ENCODE measurements at places on chromosomes 2 and 18. TPM values are rescaled to one million over a fixed set of nuclear protein-coding genes. Genes with fewer than 3 reads are reported as not detected.

- no peak for ATAC-seq
Measured at GRCh38 chr2:127201452-127201851, 18.6 kb downstream of the CYP27C1 start.

DNA sequence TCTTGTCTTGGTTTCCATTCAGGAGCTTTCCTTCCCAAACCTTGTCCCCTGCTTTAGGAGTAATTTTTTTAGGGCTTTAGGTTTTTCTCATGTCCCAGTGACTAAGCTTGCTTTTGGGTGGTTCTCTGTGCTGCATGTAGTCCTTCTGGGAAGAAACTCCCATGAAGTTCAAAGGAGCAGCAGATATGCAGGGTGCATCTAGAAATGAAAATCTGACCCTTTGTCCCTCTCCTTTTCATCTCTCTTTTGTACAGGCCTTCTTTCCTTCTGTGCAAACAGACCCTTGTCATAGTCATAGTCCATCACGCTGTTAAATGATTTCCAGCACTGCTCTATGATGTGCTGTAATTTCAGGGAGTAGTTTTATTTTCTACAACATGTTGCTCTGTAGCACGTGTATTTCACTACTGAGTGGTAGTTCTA is 20.4 kb downstream of the FMNL2 start:
- peak; percentile 28 for ATAC-seq

- ATAC-seq: no peak
Measured at GRCh38 chr2:136127356-136127755, 9.4 kb upstream of the CXCR4 start.

DNA sequence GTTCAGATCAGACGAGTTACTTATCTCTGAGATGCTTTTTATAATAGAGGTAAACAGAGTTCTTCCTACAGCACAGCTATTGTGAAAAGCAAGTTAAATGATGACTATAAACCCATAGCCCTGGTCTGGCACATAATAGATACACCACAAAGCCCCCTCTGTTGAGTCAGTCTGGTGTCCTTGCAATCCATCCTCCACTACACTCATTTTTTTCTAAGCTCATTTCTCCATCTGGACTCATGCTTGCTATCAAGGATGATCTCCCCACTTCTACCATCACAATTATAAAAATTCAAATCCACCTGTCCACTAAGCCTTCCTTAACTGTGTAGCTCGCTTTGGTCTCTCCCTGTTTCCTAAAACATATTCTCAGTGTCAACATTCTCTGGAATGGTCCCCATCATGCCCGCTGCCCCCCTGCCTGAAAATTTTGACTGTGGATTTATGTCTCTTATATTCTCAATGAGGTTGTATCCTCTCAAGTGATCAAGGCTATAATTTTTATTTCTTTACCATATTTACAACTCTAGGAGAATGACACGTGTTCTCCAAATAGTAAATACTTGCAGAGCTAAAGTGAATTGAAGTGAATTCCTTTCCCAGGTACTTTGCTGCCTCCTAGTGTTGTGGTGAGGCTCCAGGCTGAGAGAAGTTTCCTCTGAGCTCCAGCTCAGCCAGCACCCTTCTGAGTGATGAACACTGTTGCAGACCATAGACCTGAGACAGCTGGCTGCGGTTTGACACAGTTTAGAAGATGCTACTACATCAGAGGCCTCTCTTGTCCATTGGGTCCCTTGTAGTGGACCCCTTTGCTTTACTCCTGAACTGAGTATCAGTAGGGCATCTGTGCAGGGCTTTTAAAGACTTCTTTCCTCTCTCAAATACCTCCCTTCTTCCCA is 108.7 kb downstream of the DPP10 start:
- ATAC-seq: peak; percentile 68

DNA sequence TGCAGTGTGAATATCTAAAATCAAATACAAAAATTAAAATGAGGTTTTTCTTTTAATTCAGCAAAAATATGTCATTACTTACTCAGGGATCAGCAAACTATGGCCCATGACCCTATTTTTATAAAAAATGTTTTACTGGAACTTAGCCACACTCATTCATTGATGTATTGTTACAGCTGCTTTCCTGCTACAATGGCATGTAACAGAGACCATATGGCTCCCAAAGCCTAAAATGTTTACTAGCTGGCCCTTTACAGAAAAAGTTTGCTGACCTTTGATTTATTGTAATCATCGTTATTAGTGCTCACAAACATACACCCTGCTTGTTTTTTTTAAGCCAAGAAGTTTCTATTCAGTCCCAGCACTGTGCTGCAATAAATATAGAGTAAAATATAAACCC is 120.3 kb downstream of the PLA2R1 start:
- ATAC-seq: no peak

DNA sequence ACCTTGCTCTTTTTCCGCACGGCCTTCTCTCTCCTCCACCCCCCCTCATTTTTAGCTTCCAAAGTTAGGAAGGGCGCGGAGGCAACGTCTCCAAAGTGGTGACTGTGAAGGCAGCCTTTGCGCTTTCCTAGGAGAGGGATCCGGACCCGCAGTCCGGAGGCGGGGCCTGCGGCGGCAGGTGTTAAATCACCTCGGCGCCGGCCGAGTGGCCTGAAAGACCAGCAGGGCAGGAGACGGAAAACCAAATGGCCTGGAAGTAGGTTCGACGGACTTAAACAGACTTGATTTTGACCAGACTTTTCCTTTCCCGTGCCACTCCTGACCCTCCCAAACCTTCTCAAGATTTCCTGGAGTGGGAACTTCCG is 615 bp downstream of the GORASP2 start:
- peak; percentile 31 for ATAC-seq

- ATAC-seq: no peak
Measured at GRCh38 chr18:25392192-25392591, 40.2 kb upstream of the ZNF521 start.

GRCh38 chr2:24720310-24720709 is 72.9 kb downstream of the PTRHD1 start:
- no peak for ATAC-seq

DNA sequence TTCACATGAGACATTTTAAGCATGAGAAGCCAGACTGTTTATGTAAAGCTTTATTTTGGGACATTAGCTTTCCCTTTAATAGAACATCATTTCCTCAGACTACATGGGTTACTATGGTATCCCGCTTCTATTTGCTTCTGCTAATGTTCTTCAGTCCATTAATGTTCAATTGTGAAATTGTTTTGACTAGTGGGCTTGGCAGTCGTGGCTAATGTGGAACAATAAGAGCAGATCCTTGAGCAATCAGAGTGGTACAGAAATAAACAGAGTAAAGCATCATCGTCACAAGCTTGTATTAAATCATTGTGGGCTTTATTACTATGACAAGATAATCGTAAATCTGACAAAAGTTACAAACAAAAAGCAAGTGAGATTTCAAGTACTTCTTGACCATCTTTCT is 60.2 kb downstream of the PDE1A start:
- ATAC-seq: no peak

DNA sequence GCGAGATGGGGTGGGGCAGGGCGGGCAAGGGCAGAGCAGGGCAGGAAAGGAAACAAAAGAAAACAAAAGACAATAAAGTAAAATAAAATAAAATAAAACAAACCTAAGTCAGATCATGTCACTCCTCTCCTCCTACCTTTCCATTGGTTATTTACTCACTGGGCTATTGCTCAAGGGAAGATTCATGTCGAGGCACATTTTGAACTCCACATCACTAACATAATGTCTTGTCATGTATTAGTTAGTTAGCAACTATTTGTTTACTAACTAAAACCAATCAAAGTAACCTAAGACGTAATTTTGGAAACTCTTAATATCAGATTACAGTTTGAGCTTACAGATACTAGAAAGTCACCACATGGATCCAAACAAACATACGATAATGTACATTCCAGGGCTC is 2.2 kb downstream of the C1D start:
- peak; percentile 41 for ATAC-seq

DNA sequence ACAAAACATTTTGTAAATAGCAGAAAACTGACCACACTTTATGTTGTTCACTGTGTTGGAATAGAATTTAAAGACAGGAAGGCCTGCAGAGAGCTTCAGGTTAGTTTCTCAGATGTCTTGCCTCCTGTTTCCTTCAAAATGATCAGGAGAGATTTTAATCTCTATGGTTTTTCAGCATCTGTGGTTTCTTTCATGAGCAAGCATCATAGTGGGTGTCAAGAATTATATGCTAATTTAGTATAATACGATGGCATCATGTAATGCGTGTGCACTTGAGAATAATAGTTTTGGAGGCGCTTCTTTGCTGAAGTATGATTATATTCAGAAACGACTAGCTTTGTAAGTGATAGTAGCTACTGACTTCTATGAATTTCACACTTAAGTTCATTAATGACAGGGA is 149.9 kb downstream of the PLCL1 start:
- ATAC-seq: no peak

DNA sequence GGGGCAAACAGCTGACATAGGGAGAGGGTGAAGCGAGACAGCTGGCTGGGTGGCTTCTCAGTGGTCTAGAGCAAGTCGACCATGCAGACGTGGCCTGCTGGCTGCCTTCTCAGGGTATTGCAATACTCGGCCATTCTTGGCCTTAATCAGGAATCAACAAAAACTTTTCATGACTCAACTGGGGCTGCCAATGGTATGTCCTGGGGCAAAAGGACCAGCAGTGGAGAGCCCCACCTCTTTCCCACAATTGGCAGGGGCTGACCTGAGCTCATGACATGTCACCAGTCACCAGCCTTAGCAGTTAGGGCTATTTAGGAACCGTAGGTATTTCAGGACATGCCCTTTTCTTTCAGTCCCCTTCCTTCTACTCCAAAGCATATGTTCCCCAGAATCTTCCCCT is 19.1 kb downstream of the PLA2R1 start:
- ATAC-seq: no peak

GRCh38 chr2:46377666-46378560 is 80.7 kb downstream of the EPAS1 start:
- ATAC-seq: no peak

GRCh38 chr2:196226058-196226706 is 54.8 kb upstream of the STK17B start:
- no peak for ATAC-seq

GRCh38 chr2:239330836-239331235 is 70.0 kb downstream of the HDAC4 start:
- no peak for ATAC-seq

- no peak for ATAC-seq
Measured at GRCh38 chr2:56522605-56523089, 338.9 kb downstream of the CCDC85A start.

DNA sequence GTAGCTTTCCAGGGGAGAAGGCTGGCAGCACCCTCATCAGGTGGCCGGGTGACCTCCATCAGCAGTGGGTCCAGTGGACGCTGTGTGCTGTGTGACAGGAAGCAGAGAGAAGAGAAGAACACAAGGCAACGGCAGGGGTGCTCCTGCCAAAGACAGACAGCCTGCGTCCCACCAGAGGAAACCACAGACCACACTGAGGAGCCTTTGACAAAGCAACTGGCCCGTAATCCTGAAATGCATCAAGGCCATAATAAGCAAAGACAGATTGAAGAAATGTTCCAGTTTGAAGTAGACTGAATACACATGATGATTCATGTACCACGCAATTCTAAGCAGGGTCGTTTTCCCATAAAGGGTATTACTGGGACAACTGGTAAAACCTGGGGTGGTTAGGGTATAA is 172.4 kb downstream of the FBXO15 start:
- no peak for ATAC-seq

DNA sequence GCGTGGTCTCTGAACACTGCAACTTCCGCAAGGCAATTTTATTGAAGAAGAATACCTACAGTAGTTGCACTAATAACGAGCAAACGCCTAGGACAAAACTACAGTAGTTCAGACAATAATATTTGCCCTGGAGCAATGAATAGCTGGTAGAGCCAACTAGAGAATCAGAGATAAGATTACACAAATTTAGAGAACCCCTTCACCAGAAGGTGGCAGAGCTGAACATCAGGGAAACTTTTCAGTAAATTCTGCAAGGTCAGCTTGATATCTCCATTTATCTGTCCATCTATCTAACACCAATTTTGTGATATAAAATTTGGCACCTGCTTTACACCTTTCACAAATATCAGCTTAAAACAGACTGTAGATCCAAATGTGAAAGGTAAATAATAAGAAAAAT is 43.8 kb downstream of the CDH19 start:
- no peak for ATAC-seq

DNA sequence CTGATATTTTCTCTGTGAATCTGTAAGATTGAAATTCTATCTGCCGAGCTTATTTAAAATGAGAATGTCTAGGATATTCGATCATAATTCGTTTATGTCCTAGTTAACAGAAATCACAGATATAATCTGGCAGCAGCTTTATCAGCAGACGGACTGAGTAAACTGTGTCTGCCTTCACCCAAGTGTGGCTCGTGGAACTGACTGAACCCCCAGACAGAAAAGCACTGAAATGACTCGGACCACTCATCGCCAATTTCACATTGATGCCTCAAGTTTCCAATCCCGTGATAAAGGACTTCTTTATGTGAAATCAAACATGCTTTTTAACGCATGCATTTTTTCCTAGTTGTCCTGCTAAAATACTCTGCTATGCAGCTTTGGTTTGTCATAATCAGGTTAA is 15.9 kb downstream of the TNFRSF11A start:
- ATAC-seq: no peak

GRCh38 chr2:216606551-216607276 is 26.5 kb upstream of the IGFBP2 start:
- no peak for ATAC-seq

DNA sequence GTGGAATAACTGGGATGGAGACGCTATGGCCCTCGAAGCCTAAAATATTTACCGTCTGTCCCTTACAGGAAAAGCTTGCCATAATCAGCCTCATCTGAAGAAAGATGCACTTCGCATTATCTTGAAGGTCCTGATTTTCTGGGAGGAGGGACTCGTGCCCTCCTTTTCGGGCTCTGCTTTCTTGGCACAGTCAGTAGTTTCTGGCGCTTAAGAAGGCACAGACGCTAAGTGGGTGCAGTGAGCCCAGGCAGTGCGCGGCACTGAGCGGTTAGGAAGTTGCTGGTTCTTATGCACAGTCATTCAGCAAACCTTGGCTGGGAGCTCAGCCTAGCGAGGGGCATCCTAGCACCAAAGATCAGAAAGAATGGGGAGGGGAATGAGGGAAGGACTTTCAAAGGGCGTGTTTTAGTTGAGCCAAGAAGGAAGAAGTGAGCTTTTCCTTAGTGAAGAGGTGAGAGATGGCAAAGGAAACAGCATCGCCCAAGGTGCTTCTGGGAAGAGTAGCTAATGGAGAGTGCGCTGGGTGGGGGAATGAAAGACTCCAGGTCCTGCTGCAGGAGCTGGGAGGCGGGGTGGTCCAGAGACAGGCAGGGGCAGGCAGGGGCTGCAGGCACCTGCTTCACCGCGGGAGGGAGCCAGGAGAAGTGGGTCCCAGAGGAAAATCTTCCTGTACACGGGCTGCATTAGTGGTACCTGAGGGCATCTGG is 64.1 kb downstream of the ZCCHC2 start:
- no peak for ATAC-seq

GRCh38 chr2:234410526-234410925 is 86.4 kb downstream of the ARL4C start:
- ATAC-seq: no peak

The SNRPD1 gene
- 57.2 TPM for total RNA-seq

The DSC3 gene
- 319 TPM for total RNA-seq

The CHRND gene
- total RNA-seq: not detected

The MOCOS gene
- total RNA-seq: 16.0 TPM

The VAMP5 gene
- total RNA-seq: 24.2 TPM

The ZSWIM2 gene
- total RNA-seq: not detected

The BCL2 gene
- total RNA-seq: 2.3 TPM

The GNLY gene
- total RNA-seq: 0.44 TPM

The FSIP2 gene
- total RNA-seq: 0.24 TPM

The HS6ST1 gene
- total RNA-seq: 30.8 TPM

The SFT2D3 gene
- total RNA-seq: 3.6 TPM

The ARHGAP15 gene
- total RNA-seq: 2.6 TPM

The WIPF1 gene
- 3.1 TPM for total RNA-seq

The AQP12B gene
- not detected for total RNA-seq

The OXER1 gene
- total RNA-seq: 0.40 TPM

All from esophagus mucosa (tissue), 1 donor.